ENCODE measurements at places on chromosomes 1 and 21.

DNA sequence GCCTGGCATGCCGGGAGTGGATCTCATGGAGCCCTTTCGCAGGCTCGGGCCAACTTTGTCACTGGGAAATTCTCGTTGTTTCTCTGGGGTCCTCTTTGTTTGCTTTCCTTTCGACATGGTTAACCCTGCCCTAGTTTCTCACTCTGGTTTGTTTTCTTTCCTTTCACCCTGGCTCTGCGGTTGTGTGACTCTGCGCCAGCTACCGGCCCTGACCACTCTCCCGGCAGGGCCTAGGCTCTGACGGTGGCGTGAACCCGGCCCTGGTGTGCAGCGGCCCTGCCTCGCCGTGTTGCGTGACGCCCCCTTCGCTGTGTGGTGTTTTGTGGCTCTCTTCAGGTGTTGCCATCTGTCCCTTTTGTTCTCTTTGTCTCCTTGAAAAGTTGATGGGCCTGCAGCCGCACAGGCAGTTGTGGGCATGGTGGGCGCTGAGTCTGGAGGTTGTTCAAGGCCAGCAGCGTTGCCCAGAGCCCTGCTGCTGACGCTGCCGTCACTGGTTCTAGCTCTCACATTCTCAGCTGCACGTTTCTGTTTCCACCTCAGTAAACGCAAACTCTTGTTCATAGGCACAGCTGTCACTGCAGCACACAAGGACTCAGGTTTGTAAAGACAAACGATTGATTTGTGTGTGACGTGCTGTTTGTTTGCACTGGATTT lies 64.6 kb upstream of the DIP2A start:
- DNase-seq = no peak

GRCh38 chr21:26933448-26933847 lies 33.4 kb downstream of the ADAMTS5 start:
- DNase-seq = no peak

DNA sequence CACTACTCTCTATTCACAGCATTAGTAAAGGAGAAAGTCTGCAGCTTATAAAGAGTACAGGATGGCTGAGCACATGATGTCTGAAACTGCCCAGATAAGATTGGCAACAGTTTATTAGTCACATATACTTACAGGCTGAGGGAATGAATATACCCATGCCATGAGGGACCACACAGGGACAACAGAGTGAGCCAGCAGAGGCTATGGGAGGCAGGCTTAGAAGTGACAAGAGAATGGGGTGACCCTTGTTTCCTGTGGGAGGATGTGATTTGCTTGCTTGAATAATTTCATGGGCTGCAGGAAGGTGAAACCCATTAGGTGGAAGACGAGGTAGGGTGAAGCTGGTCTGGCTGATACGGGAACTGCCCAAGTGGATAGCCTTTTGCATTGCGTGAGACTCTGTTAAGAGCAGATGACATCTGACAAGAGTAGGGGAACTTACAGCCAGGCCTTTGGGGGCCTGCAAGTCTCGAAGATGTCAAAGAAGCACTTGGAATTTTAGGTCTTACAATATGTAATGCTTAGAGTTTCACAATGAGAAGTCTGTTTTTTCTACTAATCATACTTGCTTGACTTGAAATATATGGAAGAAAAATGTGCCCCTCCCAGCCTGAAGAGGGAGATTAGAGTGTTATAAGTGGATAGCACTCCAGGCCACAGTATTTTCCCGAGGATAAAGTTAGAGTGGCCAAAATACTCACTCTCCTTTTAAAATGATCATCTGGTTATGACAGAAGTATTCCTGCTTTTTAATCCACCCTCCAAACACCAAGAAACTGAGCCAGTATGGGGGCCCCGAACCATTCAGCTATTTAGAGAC lies 34.6 kb upstream of the TNFSF4 start:
- no peak for DNase-seq

- DNase-seq = peak; percentile 12
These were observed 24.2 kb downstream of the UBASH3A start for GRCh38 chr21:42427809-42428419.

- DNase-seq = no peak
These were observed 24.2 kb downstream of the JAK1 start for GRCh38 chr1:64942118-64942517.

DNA sequence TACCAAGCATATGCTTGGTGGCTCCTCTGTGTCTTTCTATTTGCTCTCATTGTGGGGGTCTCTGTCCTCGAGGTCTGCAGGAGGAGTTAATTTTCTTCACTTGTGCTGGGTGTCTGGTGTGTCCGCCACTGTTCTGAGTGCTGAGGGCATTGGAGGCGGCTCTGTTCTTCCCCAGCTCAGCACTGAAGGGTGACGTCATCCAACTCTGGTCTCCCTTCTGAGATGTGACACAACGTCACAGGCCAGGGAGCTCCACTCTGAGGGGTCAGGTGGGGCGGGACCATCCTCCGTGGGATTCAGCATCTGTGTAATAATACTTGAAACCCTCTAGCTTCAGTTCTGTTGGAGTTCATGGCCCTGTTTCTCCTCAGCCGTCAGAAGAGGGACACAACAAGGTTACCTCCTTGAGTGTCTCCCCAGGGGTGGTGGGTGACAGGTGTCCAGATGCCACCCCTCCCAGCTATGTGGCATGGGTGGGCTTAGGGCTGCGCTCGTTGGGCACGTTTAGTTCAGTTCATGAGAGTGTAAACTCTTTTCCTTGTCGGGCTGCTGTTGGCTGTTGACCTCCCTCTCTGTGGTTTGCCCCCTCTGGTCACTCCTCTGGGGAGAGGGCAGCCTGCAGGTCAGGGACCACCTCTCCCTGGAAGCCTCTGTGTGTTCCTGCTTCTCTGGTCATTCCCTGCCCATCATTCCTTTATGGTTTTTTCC lies 3.1 kb downstream of the IBA57 start:
- DNase-seq = no peak

GRCh38 chr21:31445137-31445536 lies 101.1 kb upstream of the TIAM1 start:
- no peak for DNase-seq

DNA sequence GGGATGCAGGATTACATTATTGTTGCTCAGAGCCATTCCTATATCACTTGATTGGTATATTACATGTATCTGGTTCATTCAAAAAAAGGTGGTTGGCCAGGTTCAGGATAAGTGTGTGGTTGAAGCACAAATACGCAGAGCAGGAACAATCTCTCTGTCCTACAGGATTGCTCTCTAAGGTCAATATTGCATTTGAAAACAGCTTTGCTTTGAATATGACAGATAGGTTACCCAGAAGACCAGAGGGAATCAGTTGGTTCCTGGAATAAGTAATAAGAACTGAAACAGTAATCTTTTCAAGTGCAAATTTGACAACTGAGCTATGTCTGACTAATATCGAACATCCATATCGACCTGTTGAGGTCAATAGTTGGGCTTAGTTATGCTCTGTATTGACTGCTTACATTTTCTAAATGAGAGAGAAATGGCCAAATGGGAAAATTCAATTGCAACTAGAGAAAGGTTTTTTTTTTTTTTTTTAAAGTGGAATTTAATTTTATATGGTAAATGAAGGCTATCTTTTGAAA lies 176.8 kb downstream of the ATP6V1G3 start:
- no peak for DNase-seq

DNA sequence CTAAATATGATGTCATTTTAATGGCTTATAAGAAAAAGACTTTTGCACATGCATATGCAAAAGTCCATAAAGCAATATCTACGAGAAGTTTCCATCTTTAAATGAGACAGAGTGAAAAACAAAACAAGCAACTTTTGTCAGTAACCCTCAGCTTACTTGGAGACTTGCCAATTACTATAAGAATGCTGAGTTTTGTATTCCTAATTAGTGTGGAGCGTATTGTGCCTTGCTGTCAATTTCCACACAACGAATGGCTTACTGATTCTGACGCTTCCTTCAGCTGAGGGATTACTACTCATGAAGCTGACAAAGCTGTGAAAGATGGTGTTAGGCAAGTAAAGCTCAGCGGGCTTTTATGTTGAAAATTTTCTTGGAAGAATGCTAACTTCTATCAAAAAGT lies 440.4 kb upstream of the ADAMTS5 start:
- DNase-seq = no peak

DNA sequence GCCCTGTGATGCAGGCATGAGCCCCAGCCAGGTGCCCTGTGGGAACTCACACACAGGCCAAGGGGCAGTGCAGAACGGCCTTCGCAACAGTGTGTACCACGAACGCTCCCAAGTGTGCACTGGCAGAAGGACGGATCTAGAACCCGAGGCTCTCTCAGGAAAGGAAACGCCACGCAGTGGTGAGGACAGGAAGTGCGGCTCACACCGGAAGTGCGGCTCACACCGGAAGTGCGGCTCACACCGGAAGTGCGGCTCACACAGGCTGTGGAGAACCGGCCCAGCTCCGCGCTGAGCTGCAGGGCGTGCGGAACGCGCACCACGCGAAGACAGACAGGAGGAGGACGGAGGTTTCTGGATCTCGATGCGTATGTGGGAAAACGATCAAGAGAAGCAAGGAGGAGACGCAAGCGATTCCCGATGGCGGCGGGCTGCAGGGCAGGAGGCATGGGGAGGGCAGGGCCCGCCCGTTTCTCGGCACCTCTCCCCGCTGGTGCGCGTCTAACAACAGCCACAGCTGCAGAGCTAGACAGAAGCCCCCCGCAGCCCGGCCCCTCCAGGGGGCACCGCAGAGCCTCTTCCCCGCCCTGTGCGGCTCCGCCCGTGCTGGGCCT lies 35.9 kb upstream of the TMEM52 start:
- no peak for DNase-seq

DNA sequence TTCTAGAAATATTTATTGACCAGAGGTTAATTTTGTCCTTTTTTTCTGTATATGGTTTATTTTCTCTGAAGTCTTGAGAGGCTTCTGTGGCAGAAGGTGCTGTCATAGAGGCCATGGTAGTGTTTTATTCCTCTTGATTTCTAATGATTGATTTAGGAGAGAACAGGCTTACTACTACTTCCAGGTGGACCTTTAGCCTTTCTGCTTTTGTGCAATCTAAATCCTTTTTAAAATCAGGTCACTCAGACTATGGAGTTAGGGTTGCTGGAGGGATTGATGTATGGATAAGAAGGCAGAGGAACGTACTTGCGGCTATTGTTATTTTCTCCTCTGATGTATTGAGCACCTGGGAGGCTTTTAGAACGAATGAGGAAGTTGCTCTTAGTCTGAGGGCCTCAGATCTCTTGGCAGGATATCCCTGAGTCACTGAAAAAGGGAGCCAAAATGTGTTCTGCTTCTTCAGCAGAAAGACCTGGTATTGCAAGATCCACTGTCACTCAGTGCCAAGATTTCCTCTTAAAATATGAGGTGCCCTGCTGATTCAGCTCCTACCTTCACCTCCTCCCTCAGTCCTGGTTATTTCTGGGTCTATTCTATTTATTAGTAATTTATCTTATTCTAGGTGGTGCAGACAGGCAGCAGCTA lies 277.4 kb downstream of the ZNF648 start:
- DNase-seq = no peak

- DNase-seq = no peak
These were observed 38.1 kb upstream of the RAP1GAP start for GRCh38 chr1:21707086-21707840.

DNA sequence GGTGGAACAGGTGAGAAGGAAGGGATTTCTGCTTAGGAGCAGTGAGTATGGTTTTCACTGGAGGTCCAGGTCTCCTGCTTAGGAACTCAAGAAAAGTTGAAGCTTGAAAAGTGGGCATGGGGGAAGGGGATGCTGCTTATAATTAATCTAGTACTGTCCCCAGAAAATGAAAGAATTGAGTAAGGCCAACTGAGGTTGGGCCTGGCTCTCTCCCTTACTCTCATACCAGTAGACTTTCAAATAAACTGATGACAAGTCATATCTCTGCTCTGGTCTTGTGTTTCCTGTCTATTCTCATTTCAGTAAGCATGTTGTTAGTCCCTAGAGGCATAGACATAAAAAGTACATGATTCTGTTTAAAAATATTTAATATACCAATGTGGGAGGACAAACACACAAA lies 26.4 kb downstream of the CD48 start:
- DNase-seq = no peak

GRCh38 chr1:201625851-201626251 lies 86.9 kb downstream of the NAV1 start:
- DNase-seq = no peak

GRCh38 chr1:33433509-33434362 lies 2.8 kb upstream of the PHC2 start:
- DNase-seq = no peak

DNA sequence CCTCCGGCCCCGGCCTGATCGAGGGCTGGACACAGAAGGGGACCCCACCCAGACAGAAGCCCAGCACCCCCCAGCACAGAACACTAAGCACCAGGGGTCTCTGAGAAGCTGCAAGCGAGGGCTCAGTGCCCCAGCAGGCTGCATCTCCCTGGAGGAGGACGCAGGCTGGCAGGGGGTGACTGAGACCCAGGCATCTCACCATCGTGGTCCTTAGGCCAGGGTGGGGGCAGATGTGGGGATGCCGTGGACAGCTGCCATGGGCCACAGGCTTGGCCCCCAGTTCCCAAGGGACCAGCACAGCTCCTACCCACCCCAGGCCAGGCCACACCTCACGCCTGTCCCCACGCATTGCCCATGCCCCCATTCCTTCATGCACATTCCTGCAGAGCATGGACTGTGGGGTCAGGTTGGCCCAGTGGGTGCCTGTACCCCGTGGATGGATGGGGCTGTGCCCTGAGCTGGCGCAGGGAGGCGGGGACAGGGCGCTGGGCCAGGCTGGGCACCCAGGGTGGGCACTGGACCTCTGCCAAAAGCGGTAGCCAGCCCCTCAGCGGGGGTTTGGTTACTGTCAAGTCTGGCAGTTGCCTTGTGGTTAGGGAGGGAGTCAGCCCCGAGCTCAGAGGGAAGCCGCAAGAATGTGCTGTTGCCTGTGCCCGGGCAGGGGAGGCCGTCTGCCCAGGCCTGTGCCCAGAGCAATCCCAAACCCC lies 61.5 kb downstream of the ARHGEF16 start:
- DNase-seq = no peak

- DNase-seq = peak; percentile 74
These were observed 8.8 kb upstream of the FGR start for GRCh38 chr1:27643600-27644368.

DNA sequence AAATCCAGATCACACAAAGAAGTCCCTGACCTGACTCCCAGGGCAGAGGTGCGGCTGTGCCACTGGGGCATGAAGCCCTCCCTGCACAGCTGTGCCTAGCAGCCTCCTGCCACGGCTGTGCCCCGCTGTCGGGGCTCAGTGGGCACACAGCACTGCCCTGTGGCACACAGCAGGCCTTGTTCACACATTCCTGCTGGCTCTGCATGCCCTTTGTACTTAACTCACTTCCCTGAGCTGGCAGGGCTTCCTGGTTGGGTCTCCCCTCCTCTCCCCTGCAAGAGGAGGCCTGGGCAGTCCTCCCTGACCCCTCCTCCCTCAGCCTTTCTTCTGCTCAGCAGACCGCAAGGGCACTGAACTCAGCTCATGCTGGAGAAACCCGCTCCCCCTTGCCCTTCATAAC lies 14.8 kb downstream of the LHX4 start:
- no peak for DNase-seq
